ENCODE measurements at places on chromosomes 7 and 10.

GRCh38 chr10:42781893-42782445, 626 bp upstream of the BMS1 start:
- no peak for DNase-seq

DNA sequence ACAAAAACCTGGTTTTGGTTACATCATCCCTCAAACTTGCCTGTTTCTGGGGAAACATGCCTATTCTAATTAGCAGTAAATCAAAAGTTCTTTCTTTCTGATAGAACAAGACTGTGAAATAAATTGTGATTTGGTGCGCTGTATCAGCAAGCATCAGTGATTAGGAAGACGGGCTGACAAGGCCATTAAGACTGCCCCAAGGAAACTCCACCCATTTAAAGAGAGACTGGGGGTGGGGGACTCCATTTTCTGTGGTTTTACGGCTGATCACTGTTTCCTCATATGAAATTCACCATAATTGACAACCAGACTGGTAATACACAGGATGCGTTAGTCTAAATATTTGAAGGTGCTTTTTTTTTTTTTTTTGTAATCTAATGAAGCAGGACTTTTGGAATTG, 68.7 kb downstream of the MBL2 start:
- no peak for DNase-seq

- DNase-seq, result no peak
Observed at GRCh38 chr7:39465055-39465929, 100.9 kb upstream of the YAE1 start.

DNA sequence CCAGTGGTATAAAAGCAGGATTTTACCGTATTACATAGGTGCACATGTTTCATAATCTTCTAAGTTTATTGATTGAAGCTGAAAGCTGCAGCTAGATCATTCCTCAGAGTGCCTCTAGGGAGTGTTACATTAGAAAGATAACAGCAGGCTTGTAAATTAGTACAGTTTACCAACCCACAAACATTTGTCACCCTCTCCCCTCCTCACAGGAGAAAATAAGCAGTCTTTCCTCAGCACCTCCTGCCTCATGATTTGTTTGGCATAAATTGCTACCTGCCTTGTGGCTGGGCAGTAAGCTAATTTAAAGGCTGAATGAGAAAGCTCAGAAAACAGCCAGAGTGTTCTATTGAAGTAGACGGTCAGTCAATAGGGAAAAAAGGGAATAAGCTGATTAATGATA, 74.2 kb downstream of the NXPH1 start:
- DNase-seq, result no peak

DNA sequence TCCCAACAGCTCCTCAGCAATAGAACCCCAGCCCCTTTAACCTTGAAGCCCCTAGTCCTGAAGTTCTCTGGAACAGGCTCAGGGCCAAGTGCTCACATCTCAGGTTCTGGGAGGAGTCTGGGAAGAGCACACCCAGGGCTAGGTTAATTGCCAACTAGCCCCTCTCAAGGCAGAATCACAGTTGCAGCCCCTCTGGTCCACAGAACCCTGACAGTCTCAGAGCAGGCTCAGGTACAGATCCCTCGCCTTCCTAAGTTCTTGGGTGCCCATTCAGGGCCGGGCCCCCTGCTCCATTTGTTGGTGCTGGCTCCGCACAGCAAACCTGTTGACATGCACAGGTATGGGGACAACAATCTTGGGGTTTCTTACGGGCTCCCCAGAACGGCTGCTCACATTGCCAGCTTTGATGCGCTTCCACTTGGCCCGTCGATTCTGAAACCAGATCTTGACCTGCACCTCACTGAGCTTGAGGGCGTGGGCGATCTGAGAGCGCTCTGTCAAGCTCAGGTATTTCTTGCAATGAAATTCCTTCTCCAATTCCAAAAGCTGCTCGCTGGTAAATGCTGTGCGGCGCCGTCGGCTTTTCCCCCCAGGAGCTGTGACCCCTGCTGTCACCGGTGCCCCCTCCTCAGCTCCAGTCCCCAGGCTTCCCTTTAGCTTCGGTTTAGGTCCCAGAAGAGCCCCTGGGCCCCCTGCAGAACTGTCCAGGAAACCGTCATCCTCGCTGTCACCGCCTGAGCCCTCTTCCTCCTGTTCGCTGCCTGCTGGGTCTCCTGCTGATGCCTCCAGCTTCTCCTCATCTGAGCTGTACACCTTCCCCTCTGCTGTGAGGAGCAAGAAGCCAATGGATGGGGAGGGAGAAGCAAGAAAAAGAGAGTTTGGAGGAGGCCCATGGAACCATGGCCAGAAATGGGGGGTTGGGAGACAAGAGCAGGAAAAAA, 18.9 kb downstream of the GBX1 start:
- DNase-seq, result no peak

DNA sequence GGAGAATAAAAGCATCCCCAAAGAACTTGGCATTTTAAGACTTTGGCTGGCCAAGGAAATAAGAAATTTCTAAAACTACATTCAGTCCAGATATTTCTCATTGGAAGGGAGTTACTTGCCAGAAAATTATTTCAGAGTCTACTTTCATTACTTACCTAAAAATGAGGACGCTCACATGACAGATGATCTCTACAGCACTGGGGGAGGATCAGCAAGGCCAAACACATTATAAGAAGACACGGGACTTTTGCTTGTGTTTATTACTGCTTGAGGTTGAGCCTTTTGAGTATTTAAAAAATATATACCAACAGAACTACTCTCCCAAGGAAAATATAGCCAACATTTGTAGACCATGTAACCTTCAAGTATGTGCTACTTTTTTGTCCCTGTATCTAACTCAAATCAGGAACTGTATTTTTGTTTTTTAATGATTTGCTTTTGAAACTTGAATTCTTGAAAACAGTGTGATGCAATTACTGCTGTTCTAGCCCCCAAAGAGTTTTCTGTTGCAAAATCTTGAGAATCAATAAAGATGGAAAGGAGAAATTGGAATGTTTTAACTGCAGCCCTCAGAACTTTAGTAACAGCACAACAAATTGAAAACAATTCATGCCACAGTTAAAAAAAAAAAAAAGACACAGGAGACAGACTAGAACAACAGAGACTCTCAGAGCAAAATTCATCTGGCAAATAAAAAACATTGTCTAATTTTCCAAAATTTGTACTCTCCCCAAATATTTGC, 128.1 kb downstream of the ZNF438 start:
- no peak for DNase-seq
